Astrocyte (in vitro differentiated cells and primary cell): ENCODE measurements at places on chromosomes 2 and 18. TPM values are rescaled to one million over a fixed set of nuclear protein-coding genes. Genes with fewer than 3 reads are reported as not detected.

The ALK gene
- 0.16 and 0.46 TPM in 2 replicates for total RNA-seq

DNA sequence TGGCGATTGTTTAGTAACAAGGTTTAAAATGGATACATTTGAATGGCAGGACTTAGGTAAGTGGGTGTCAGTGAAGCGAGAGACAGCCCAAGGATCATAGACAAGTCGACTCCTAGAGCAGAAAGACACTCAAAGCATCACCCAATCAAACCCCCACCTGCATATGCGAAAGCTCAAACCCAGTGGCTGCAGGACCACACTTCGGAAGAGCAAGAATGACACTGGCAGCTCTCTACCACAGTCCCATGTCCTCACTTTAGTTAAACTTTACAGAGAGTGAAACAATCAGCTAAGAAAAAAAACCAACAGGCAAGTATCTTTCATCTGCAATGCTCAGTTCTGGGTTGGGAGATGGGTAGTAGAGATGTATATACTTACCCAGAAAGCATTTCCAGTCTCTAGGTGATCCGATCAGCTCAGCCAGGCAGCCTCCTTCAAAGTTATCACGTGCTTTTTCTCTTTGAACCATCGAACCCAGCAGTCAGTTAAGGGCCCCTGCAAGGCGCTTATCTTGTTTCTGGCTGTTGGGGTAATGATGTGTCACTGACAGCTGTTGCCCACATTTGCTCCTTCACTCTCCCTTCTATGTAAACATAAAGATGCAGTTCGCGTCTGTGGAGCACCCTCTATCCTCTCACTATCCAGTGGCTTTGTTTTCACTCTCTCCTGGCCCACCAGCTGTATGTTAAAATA lies 357.5 kb upstream of the ID2 start:
- no peak for DNase-seq

The GPD2 gene
- total RNA-seq = 27.5 and 29.0 TPM in 2 replicates

DNA sequence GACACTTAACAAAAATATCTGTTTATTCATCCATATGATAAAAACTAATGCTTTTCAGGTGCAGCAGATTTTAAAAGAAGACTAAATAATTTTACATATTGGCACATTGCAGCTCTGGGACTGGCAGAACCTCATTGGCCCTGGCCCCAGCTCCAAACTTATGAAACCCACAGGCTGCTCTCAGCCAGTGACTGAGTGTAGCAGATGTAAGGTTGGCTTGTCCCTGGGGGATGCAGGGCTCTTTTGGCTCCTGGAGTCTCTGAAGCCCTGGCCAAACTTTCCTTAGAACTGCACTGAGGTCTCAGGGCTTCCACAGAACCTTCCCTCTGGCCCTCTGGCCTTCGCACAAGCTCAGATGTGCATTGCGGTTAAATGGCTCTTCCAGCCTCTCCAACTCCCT lies 725.0 kb upstream of the SOX11 start:
- no peak for DNase-seq

DNA sequence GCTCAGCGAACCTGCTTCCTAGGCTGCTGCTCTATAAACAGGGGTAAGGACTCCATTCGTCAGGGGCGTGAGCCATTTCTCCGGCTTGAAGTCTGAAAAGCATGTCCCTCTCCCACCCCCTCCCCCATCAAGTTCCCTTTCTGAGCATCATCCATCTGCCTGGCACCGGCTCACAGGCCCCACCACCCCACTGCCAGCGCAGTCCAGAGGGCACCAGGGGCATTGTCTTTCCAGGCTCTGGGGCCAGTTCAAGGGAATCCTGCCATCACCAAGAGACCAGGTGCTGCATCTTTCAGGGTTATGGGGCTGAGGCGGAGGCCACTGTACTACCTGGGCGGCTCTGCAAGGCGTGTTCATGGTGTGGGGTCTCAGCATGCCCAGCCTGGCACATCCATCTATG lies 64.7 kb upstream of the EDAR start:
- no peak for DNase-seq

GRCh38 chr2:235513984-235514626 lies 20.3 kb downstream of the AGAP1 start:
- DNase-seq = no peak

The IL36G gene
- not detected in 2 replicates for total RNA-seq

DNA sequence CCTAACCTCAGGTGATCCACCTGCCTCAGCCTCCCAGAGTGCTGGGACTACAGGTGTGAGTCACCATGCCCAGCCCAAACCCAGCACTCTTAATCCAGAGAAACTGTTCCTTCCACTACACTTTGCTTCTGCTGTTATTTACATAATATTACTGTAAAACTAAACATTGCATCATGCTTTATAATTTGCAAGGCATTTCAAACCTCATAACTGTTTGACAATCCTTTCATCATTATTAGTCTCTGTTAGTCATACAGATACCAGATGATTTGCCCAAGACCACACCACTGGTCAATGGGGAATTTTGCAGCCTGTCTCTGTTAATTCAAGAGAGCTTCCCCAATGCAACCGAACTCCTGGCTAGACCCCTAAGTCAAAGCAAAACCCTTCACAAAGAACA lies 338.3 kb downstream of the ALK start:
- DNase-seq = peak; percentile 10

GRCh38 chr2:222568865-222569264 lies 87.0 kb downstream of the FARSB start:
- peak; percentile 70 for DNase-seq

DNA sequence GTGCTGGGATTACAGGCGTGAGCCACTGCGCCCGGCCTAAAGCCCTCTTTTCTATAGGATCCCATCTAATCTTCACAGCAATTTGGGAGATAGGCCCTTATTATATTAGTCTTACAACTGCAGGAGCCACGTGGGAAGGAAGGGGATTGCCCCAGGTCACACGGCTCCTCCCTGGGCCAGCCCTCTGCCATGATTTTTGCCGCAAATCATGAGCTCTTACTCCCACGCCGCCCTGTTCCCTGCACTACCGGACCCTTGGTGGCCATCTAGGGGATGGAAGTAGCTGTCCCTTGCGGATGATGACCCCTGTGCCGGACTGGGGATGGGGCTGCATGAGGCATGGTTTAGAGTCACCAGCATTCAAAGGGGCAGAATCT lies 28.4 kb upstream of the PTMA start:
- DNase-seq = no peak

The MSH2 gene
- 16.0 and 16.2 TPM in 2 replicates for total RNA-seq

GRCh38 chr2:20614201-20615067 lies 36.5 kb downstream of the HS1BP3 start:
- DNase-seq = peak; percentile 38

GRCh38 chr2:232418056-232418455 lies 11.4 kb downstream of the ALPG start:
- DNase-seq = no peak

- DNase-seq = no peak
Observed at GRCh38 chr2:64262071-64262470, 117.9 kb upstream of the PELI1 start.

The TANK gene
- 55.7 and 61.2 TPM in 2 replicates for total RNA-seq

DNA sequence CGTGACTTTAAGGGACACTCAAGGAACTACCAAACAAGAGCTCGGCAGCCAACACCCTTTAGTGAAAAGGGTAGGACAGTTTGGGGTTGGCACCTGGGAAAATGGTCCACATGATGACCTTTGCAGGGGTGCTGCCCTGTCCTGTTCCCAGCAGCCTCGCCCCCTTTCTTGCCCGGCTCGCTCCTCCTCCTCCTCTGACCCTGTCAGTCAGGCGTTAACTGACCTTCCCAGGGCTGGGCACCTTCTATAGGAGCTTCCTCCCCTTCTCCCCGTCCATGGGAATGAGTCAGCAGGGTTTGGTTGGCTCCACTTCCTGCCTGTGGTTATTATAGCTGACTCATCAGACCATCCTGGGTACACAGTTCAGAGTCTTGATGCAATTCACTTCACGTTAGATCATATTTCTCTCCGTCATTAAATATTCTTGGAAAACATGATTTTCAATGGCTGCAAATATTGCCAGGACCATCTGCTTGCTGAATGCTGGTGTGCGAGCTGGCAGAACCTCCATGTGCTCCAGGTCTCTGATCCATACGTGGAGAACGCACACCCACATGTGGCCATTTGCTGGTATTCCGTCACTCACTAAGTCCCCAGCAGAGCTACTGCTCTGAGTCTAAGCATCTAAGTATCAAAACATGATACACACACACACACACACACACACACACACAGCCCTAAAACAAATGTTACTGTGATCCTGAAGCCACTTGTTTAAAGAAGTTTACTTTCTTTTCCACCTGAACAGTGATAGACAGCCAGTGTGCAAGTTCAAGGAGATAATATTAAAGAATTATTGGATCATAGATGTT lies 185.0 kb downstream of the ANAPC1 start:
- peak; percentile 99 for DNase-seq

DNA sequence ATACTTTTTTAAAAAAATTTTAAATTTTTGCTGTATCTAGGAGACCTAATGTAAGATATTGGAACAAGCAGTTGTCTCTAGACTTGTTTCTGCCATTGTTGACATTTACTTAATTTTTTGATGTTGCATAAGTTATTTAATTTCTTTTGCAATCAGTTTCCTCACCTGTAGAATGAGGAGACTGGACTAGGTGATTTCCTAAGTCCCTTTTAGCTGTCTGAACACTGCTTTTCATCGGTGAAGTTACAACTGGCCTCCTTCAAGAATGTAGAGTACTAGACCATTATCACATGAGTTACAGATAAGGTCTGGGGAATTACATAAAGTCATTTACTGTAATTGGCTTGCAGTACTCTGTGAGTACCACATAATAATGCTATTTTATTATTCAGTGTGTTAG lies 147.6 kb downstream of the LTBP1 start:
- no peak for DNase-seq

The EPB41L3 gene
- 92.3 and 97.0 TPM in 2 replicates for total RNA-seq

- DNase-seq = no peak
Observed at GRCh38 chr2:178441426-178441825, 9.5 kb downstream of the PRKRA start.

The FAM237A gene
- total RNA-seq = not detected in 2 replicates

The RGPD3 gene
- 0.10 and 0.16 TPM in 2 replicates for total RNA-seq

- no peak for DNase-seq
Observed at GRCh38 chr2:88903749-88904353, 212.4 kb downstream of the RPIA start.

- peak; percentile 70 for DNase-seq
Observed at GRCh38 chr2:99389371-99389770, 52.2 kb downstream of the EIF5B start.

DNA sequence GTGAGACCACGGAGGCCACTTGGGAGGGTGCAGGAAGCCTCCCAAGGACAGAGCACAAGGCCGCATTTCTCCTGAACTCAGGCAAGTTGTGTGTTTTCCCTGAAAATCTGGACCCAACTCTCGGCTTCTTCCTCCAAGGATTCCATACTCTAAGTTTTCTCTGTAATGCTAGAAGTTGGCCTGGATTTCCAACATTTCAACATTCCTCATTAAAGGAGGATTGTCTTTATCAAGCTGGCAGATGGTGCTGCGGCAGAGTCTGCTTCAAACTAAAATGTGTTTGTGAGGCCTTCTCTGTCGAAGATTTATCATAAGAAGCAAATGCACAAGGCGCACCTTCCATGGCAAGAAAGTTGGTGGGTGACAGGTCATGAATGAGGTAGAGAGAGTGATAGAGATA lies 94.4 kb upstream of the SATB2 start:
- DNase-seq = no peak

DNA sequence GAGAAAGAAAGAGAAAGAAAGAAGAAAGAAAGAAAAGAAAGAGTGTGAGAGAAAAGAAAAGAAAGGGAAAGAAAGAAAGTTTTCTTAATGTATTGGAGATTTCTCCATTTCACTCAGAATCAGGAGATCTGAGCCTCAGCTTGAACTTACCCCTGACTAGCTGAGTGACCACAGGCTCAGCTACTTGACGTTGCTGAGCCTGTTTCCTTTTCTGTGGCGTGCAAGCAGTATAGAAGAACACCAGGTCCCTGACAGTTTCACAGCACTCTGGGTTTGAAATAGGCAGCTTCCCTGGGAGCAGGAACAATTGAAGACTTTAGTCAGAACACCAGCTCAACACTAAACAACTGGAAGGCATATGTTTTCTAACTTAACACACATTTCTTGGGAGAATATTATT lies 44.7 kb downstream of the MARCO start:
- DNase-seq = no peak

The HOXD13 gene
- not detected in 2 replicates for total RNA-seq

The NEB gene
- total RNA-seq = 0.82 and 0.94 TPM in 2 replicates

The INHBB gene
- total RNA-seq = 7.1 and 19.8 TPM in 2 replicates

The ARHGEF33 gene
- 0.10 and 0.30 TPM in 2 replicates for total RNA-seq

DNA sequence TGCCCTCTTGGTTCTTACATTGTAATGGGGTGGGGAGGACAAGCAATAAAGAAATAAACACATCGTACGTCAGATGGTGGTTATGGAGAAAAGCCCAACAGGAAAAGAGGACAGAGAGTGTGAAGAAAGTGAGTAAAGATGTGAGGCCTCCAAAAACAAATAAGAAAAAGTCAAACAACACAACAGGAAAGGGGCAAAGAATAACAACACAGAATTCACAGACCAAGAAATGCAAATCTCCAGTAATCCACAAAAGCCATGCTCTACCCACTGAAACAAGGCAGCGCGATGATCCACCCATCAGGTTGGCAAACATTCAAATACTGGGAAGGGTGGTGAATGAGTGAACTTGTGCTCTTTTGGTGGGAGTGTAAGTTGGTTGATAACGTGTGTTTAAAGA lies 16.7 kb upstream of the DUSP2 start:
- no peak for DNase-seq

DNA sequence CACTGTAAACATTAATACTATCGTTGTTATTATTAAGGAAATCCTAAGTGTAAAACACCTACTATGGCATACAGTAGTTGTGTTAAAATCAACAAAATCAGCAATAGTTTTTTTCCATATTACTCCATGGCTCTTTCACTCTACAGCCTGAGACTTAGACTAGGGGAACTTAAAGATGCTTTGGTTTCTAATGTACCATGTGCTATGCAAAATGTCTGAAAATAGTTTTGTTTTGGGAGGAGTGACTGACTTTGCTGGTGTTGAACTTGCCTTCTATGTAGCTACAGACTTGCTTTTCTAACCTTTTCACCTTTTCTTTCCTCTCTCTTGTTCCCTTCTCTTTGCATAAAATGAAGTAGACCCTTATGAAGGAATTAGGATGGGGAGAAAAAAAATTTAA lies 159.0 kb upstream of the CCDC195 start:
- DNase-seq = no peak

The PROM2 gene
- 0.93 and 1.2 TPM in 2 replicates for total RNA-seq

- no peak for DNase-seq
Observed at GRCh38 chr2:95307878-95308277, 10.7 kb downstream of the KCNIP3 start.

DNA sequence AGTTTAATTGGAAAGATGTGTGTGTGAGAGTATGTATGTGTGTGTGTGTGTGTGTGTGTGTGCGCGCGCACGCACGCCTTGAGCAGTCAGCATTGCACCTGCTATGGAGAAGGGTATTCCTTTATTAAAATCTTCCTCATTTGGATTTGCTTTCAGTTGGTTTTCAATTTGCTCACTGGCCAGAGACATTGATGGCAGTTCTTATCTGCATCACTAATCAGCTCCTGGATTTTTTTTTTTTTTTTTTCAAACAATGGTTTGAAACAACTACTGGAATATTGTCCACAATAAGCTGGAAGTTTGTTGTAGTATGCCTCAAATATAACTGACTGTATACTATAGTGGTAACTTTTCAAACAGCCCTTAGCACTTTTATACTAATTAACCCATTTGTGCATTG lies 48.0 kb downstream of the FEZ2 start:
- DNase-seq = no peak

The SLC38A11 gene
- total RNA-seq = not detected in 2 replicates

GRCh38 chr2:25337276-25337675 lies 4.4 kb downstream of the DNMT3A start:
- no peak for DNase-seq

The KCNJ13 gene
- total RNA-seq = not detected in 2 replicates

- no peak for DNase-seq
Observed at GRCh38 chr2:113922335-113922734, 32.4 kb downstream of the ACTR3 start.

The ANKAR gene
- 3.1 and 3.6 TPM in 2 replicates for total RNA-seq
